ENCODE measurements at places on chromosomes 11 and 22.

DNA sequence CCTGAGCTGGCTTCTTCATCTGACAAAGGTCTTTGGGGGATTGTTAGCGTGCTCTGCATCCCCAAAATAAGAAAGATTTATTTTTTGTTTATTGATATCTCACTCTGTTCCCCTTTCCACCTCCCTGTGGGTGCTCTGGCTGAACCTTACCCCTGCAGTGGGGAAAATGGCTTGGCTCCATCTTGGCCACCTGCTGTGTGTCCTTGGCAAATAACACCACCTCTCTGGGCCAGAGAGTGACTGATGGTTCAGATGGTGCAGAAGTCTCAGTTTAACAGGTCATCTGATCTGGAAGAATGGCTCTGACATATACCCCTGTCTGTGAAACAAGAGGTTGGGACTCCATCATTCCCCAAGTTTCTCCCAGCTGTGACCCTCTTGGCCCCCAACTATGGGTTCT, 157.6 kb downstream of the MYO18B start:
- no peak for DNase-seq

DNA sequence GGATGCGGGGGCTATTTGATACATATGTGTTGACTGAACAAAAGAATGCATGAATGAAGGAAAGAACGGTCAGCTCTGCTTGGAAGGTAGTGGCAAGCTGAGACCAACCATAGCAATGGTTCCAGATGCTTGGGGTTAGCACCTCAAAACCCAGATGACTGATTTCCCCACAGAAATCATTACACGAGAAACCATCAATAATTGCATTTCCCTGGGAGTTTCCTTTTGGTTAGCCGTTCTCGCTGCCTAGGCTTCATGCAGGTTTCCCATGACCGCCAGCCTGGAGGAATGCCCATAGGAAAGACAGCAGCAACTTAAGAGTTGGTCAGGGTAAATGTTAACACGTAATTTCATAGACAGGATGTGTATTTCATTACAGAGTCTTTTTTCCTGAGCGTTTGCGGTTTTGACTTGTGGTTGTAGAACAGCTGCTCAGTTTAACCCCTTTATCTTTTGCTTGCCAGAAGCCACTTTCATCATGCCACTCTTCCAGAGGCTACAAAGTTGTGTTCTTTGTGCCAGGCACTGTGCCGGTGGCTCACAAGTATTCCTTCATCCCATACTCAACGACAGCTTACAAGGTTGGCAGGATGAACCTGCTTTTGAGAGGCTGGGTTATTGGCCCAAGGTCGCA, 2.8 kb downstream of the IL17RA start:
- DNase-seq, result peak; percentile 31

GRCh38 chr22:38524429-38524828, 18.3 kb upstream of the DDX17 start:
- DNase-seq, result no peak

DNA sequence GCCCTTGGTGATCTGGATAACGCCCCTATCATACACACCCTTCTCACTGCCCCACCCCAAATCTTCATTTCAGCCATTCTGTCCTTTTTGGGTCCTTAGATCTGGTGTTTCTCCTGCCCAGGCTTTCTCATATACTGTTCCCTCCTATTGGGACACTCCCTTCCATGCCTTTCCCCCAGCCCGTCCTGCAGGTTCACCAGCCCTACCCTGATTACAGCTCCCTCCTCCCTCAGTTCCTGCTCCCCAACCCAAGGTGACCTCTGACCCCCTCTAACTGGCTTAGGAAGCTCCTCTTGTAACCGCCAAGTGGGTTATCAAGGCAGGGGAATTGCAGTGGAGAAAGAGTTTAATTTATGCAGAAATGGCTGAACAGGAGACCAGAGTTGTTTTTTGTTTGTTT, 13.0 kb downstream of the MTFP1 start:
- DNase-seq, result no peak

DNA sequence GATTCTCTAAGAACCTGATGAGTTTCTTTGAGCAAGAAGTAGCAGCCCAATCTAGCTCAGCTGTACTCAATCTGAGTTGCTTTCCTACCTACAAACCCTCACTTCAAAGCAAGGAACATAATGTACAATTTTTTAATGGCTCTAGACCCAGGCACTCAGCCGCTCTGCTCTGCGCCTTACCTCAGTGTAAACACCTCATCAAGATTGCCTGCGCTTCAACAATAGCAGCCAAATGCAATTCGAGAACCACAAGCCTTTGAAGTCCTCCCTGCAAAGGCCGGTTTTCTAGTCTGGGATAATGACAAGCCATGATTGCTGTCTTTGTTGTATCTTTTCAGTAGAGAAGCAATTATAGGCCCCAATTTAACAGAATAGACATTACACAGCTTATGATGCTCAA, 38.0 kb downstream of the JHY start:
- DNase-seq, result no peak

- no peak for DNase-seq
These were observed 4.9 kb downstream of the PTDSS2 start for GRCh38 chr11:454801-455565.

GRCh38 chr11:119520966-119521365, 98.0 kb upstream of the THY1 start:
- no peak for DNase-seq

- no peak for DNase-seq
These were observed 49.5 kb upstream of the GNAZ start for GRCh38 chr22:23020659-23021293.

DNA sequence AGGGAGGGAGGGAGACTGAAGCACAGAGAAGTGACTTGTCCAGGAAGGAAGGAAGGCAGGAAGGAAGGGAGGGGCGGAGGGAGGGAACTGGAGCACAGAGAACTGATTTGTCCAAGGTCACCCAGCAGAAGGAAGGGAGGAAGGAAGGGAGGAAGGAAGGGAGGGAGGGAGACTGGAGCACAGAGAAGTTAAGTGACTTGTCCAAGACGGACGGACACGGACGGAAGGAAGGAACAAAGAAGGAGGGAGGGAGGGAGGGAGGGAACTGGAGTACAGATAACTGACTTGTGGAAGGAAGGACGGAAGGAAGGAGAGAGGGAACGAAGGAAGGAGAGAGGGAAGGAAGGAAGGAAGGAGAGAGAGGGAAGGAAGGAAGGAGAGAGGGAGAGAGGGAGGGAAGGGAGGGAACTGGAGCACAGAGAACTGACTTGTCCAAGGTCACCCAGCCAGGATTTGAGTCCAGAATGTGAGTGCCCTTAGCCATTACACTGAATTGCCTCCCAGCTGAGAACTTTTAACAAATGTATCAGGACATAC, 1.5 kb downstream of the SLC35F2 start:
- DNase-seq, result no peak

GRCh38 chr11:28137366-28137765, 29.2 kb downstream of the METTL15 start:
- DNase-seq, result no peak

GRCh38 chr11:75103380-75104026, 6.8 kb upstream of the OR2AT4 start:
- DNase-seq, result no peak

- DNase-seq, result no peak
These were observed 91.7 kb downstream of the PDE2A start for GRCh38 chr11:72582206-72583176.

GRCh38 chr11:131661132-131661531, 290.7 kb downstream of the NTM start:
- DNase-seq, result no peak

- DNase-seq, result no peak
These were observed 103.3 kb downstream of the FAM76B start for GRCh38 chr11:95686265-95686664.

GRCh38 chr11:128205796-128206195, 381.6 kb downstream of the ETS1 start:
- no peak for DNase-seq

GRCh38 chr22:40120848-40121247, 56.9 kb upstream of the TNRC6B start:
- no peak for DNase-seq

DNA sequence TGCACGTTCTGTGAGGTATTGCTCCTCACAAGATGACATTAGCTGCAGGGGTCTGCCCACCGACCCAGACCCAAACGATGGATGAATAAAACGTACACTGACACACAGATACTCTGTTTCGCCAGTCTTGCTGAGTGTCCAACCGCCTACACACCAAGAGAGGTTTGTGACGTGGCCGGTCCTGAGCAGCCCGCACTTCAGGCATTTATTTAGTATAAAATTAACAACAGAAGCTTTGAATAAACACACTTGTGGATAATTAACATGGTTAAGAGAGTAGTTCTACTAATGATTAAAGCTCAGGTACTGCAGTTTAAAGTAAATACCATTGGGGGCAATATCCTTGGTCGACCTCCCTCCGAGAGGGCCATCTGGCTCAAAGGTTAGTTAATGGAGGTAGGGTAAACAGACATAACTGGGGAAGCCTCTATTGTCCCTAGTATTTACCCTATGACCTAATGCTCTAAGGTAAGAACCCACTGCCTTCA, 75.7 kb downstream of the CCDC83 start:
- no peak for DNase-seq

DNA sequence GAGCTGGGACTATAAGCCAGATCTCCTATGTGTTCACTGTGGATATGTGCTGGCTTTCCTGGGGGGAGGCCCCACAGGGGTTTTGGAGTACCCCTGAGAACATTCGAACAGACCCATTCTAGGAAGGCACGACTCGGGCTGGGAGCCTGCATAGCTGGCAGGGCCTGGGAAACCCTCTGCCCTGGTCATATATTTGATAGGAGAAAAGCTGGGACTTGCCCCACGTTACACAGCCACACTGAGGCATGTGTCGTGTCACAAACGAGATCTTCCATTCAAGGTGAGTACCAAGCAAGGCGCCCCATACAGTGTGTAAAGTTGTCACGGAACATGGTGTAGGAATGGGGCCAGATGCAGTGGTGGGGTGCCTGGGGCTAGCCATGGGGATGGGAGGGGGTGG, 11.2 kb downstream of the MYO7A start:
- no peak for DNase-seq

DNA sequence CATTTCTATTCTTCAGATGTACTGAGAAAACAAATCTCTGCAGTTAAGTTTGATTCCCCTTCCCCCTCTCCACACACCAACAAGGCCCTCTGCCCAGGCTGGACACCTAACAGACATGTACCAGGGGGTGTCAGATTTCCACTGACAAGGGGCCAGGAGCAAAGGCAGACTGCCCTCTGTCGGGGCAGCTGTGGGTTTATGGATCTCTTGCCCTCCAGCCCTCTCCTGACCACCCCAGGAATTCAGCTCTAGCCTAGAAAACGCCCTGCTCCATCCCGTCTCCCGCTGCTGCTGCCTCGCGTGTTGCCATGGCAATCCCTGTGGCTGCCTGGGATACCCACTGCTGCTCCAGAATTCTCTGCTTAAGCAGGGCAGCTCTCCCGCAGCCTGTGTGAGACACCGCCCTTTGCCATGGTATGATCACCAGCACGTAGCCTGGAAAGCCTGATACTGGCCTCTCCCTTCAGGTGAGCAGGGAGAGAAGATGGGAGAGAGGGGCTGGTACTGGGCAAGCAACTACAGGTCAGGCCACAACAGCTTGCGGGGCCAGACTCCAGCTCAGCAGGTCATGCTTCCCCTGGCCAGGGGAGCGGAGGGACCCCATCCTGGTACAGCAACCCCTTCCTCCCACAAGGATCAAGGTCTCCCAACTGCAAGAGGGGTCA, 41.6 kb downstream of the BUD13 start:
- no peak for DNase-seq

DNA sequence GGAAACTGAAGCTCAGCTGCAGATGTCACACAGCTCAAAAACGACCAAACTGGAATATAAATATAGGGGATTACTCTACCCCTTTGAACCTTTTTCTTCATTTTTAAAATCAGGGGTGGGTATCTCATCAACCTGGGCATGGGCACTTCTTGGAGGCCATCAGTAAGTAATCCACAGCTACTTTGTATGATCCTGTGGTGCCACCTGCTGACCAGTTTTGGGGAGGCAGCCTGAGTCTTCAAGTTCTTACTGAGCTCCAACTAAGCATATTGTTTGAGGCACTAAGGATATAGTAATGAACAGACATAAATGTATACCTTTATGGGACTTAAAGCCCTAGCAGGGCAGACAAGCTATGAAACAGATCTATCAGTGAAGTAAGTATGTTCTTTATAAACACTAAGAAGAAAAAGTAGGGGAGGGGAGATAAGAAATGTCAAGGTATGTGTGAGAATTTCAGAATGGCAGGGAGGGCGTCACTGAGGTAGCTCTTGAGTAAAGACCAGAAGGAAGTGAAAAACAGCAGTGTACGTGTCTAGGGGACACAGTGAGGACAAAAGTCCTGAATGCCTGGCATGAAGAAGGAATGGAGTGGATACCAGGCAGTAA, 18.4 kb downstream of the TUB start:
- DNase-seq, result peak; percentile 63

GRCh38 chr22:11627798-11628650, 3900.0 kb upstream of the OR11H1 start:
- DNase-seq, result no peak
